Stimulated activated CD4-positive, alpha-beta T cell treated with anti-CD3 and anti-CD28 coated beads, Interleukin-12 subunit alpha, Interleukin-12 subunit beta, amount 100 ng/mL, for 48 hours (primary cell): ENCODE measurements at places on chromosomes 6 and 20.

- no peak for DNase-seq
These were observed 20.5 kb downstream of the COL9A1 start for GRCh38 chr6:70282312-70282918.

DNA sequence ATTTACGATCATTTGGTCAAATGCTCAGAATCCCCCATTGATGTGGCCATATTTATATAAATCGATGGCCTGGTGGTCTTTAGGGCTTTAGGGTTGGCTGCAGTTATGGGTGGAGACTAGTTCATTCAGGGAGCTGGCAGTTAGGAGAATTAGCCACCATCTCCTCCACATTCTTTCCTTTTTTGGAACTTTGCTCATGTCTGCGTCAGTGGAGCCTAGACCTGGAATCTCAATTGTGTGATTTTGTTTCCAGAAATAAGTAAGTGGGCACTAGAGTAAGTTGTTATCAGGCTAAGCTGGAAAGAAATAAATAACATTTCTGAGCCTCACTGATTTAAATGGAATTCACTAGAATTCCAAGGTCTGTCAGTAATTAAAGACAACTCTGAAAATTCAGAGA, 29.0 kb upstream of the ELOVL5 start:
- DNase-seq: no peak

DNA sequence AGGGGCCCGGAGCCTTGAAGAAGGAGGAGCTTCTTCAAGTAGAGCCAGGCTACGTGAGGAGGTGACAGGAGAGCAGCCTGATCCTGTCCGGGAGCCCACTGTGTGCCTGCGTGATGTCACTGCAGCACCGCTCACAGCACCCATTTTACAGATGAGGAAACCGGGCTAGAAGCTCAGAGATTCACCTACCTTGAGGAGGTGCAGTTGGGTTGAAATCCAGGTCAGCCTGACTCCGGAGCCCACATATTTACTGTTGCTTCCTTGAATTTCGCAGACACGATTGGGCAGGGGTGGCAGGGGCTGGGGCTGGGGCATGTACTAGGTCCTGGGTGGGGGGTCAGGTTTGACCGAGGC, 12.5 kb downstream of the VSTM2L start:
- DNase-seq: no peak

- no peak for DNase-seq
These were observed 34.3 kb upstream of the MLN start for GRCh38 chr6:33837971-33838665.

- no peak for DNase-seq
These were observed 21.4 kb upstream of the RBBP8NL start for GRCh38 chr20:62448788-62449187.

DNA sequence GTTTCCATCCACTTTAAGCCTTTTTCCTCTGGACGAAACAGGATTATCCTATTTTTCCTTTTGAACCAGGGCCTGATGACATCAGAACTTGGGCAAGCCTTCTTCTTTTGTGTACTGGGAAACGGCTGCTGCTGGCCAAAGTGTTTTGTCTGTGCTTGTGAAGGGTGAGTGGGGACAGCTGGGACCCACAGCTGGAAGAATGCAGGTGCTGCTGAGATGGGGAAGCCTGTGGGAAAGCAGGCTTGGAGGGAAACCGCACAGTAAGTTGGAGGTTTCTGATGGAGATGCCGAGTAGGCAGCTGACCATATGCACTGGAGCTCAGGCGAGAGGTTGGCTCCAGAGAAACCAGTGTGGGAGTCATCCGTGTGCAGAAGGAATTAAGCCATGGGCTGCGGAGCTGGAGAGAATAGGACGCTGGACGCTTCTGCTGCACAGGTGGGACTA, 8.5 kb upstream of the PSMG4 start:
- DNase-seq: no peak
